AML-193 (cell line): ENCODE measurements at places on chromosomes 13 and 19.

GRCh38 chr13:37621811-37622361 lies 23.3 kb upstream of the POSTN start:
- no peak for DNase-seq

DNA sequence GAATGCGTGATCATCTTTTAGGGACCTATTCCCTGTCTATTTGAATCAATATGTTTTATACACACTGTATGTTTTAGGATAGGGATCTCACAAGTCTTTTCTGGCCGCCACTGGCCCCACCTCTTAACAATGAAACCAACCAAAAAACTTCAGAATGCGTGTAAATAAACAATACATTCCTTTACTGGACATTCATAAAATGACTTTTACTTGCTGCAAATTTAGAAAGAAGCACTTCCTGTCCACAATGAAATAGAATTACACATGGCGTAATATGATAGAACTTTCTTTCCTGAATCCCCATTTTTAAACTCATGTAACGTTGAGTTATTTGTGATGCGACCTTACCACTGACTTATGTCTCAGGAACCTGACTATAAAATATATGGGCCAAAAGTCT lies 233.6 kb downstream of the SLITRK6 start:
- no peak for DNase-seq

- no peak for DNase-seq
These were observed 1.7 kb downstream of the DMPK start for GRCh38 chr19:45780448-45781213.

DNA sequence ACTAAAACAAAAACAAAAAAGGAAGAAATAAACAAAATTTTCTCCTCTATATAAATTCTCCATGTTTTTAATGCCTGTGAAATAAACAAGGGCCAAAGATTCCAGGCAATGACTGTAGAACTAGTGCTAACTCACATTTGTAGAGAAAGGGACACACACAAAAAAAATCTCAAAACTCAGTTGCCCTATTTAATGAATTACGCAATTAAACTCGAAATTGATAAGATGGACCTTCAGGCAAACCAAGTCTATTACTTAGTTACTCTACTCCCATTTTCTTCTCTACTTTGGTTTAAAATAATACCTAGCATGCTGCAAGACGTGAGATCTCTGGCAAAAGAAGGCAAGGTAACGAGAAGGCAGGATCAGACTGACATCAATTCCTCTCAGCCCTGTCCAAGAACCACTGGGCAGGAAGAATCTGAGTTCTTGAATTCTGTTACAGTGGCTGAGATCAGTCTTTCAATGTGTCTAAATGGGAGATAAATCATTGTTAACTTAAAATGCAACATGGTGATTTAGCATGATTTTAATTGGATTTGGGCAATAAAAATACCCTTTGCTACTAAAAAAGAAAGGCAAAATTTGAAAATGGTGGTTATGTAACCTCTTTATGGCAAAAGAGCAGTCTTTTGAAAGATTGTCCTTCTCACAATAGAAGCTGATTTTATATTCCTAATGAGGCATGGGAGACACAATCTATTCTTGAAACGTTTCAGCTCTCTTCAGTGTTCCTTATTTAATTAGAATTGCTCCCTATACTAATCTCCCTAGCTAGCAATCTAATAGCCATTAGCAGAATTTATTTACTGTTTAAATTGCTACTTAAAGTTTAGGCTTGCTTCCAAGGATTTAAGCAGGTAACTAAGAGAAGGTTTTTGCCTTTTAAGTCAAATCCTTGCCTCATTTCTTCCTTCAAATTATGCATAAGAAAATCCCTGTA lies 25.9 kb downstream of the SPRY2 start:
- DNase-seq: no peak

DNA sequence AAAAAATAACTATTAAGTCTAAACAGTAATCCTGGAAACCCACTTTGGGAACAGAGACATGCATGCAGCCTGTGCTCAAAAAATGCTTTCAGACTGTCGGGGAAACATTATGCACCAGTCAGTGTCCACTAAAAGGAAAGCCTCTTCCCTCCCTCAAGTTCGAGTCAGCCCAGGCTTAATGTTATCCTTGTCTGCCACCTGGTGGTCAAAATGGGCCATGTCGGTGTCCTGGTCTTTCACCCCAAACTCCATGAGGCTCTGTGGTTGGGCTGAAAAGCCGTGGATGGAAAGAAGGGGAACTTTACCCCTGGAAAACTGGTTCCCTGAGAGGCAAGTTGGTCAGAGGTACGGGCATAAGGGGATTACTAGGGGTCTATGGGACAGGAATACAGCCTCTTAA lies 88.4 kb upstream of the ZNF492 start:
- DNase-seq: peak; percentile 28

DNA sequence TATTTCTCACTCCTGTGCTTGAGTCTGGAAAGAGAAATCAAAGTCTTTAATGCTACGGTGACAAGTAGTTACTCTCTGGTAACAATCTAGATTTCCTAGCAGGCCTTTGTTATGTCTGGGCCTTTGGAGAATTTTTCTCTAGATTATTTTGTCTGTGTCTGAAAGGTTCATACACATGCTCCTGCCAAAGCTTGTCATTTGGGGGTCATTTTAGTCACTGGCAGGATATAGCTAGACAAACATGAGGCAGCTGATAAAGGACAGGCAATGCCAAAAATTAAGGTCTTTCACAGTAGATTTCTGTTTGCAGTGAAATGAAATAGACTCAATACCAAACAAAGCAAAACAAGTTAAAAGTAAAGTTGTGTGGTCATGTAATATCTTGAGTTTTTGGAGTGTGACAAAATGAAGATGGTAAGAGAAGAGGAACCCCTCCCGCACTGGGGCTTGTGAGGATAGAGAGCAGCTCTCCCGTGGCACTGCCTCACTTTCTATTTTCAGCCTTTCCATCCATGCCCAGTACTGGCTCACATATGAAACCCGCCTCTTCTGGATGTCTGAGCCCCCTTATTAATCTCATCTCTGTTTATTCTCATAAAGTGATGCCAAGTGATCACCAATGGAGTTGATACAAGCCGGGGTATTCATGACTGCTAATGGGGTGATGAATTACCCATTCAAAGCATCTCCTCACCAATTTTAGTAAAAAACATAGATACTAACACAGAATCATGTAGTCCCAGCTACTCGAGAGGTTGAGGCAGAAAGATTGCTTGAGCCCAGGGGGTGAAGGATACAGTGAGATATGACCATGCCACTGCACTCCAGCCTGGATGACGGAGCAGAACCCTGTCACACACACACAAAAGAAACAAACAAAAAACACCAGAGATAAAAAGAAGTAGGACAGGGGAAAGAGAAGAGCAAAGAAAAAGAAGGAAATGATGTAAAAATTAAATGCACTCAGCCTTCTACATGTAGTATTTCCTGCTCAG lies 389.3 kb downstream of the FGF14 start:
- DNase-seq: no peak

- DNase-seq: no peak
These were observed 2117.6 kb downstream of the PCDH9 start for GRCh38 chr13:65112531-65112941.

- no peak for DNase-seq
These were observed 86.3 kb upstream of the SLC15A1 start for GRCh38 chr13:98838776-98839175.

DNA sequence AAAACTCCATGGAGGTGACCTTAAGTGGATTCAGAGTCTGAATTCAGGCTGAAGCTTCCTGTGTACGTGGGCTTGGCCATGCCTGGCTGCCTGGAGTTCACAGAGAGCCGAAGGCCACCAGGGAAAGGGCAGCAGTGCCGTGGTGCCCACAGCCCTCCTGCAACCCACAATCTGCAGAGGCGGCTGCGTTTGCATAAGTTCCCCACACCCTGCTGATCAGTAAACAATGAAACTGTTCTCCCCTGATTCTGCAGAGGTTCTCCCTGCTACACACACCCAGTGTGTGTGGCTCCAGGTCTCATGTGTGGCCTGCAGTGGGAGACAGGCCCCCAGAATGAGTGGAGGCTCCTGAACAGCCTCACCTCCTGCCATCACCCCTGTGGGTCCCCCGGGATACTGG lies 126.9 kb upstream of the SLC7A1 start:
- no peak for DNase-seq
